ENCODE measurements at places on chromosomes 2 and 18. TPM values are rescaled to one million over a fixed set of nuclear protein-coding genes. Genes with fewer than 3 reads are reported as not detected.

DNA sequence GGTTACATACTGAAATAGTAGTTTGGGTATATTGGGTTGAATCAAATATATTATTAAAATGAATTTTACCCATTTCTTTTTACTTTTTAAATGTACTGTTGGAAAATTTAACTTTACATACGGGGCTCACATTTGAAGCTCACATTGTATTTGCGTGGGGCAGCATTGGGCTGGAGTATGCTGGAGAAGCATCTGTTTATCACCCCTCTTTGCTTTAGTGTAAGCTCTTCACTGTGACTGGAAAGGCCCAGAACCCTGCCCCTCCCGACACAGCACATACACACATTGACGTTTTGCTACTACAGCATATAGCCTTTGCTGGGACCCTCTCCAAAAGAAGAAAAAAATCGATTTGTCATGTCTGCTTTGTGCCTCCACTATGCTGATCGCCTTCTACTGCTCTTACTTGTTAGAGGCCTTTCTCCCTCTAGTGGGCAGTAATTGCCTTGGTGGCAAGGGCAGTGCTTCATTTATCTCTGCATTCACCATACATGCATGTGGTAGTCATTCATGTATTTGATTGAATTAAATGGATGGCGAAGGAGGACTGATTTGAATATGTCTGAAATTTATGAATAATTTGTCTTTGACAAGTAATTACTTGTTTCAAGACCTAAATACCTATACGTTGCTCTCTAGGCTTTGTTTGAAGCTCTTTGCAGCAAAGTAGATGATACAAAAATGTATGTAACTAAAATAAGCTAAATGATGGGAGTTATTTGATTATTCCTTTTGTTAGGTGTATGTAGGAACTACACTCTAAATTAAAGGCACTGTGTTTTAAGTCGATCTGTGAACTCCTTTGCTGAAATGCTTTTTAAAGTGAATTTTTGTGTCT lies 37.4 kb downstream of the VAPA start:
- DNase-seq, result no peak

Gene SLC4A3
- 6.7 TPM for total RNA-seq

DNA sequence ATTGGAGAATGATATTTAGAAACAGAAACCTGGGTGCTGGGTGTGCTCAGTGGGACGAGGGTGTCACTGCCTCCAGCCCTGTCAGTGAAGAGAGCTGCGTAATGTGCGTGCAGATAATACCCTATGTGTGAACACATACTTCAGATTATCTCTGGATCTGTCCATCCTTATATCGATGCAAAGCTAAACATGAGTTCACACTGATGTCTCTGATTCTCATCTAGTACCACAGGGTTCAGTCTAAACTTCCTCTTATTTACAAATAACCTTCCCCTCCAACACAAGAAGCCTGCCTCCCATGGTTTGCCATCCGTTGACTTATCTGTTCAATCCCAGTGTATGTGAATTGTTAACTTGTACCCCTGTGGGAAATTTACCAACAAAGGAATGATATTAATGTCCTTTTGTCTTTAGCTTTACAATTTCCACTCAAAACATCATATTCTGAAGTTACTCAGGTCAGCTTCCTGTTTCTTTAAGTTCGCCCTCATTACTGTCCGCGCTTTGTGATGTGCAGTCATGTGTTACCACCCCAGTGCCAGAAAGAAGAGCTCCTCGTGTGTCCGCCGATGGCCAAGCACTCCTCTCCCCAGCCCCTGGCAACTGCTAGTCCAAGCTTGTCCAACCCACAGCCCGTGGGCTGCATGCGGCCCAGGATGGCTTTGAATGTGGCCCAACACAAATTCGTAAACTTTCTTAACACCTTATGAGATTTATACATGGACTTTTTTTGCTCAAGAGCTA lies 108.2 kb downstream of the RTP5 start:
- no peak for DNase-seq

Gene PTPN18
- 44.7 TPM for total RNA-seq

Gene INPP4A
- total RNA-seq, result 29.8 TPM

Gene PTPRN
- 0.58 TPM for total RNA-seq

Gene CYRIA
- total RNA-seq, result 16.7 TPM

DNA sequence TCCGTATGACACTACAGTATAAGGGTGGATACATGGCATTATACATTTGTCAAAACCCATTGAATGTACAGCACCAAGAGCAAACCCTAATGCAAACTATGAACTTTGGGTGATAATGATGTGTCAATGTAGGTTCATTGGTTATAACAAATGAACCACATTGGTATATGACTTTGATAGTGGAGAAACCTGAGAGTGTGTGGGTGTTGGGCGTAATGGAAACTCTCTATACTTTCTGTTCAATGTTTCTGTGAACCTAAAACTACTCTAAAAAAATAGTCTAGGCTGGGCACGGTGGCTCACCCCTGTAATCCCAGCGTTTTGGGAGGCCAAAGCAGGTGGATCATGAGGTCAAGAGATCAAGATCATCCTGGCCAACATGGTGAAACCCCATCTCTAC lies 6.5 kb upstream of the ACTG2 start:
- DNase-seq, result no peak

DNA sequence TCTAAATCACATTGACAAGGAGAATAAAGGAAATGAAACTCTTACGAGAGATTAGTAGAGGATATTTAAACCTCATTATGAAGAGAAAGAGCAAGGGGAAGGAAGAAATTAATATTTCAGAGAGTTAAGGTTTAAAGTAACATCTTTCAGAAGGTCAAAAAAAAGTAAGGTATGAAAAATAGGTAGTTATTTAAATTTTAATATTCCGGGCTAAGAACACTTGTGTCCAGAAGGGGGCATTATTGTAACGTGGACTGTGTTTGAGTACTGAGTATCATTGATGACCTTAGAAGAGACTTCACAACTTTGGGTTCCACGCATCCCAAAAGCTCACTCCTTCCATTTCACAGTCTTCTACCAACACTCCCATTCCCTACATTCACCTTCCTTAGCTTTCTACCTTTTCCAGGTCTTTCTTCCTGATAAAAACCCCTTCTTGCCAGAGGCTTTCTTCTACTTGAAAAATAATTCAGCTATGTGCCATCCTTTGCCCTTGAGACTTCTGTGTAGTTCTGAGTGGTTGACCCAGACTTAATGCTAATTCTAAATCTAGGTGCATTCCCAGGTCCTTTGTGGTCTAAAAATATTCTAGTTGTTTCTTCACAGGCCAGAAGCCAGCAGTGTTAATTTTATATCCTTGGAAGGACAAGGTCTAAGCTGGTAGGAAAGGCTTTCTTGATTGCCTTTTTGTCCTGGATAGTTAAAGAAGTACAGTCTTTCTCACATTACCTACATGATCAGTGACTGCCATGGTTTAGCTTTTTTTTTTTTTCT lies 16.5 kb downstream of the DYNC1I2 start:
- DNase-seq, result no peak

DNA sequence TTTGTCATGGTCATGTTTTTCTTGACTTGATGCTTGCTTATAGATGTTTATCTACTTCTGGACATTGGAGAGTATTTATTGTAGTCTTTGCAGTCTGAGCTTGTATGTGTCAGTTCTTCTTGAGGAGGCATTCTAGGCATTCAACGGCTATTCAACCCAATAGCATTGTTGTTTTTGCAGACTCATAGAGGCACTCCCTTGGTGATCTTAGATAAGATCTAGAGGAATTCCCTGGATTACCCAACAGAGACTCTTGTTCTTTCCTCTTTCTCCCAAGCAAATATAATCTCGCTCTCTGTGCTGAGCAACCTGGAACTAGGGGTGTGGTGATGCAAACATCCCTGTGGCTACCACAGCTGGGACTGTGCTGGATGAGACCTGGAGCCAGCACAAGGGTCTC lies 40.4 kb downstream of the SYT4 start:
- no peak for DNase-seq

Gene ABCG5
- not detected for total RNA-seq

GRCh38 chr2:55827855-55828254 lies 95.7 kb downstream of the EFEMP1 start:
- DNase-seq, result no peak

Gene PHOSPHO2
- 8.5 TPM for total RNA-seq

Gene CYS1
- 9.3 TPM for total RNA-seq

All from sciatic nerve (tissue), 2 donors.